Nephron progenitor cell (in vitro differentiated cells): ENCODE measurements at places on chromosomes 4 and X.

GRCh38 chr4:132281733-132282132 is 867.4 kb upstream of the PCDH10 start:
- no peak overlapping the region for H3K4me3 ChIP-seq
- H3K27ac ChIP-seq, result no peak overlapping the region
- H3K36me3 ChIP-seq, result no peaks in the 10 kb centered on the region
- H3K27me3 ChIP-seq, result peaks cover 4% of the 10 kb centered on the region

- H3K4me1 ChIP-seq, result peaks cover 35% of the 10 kb centered on the region
- no peak for DNase-seq
- H3K27me3 ChIP-seq, result no peaks in the 10 kb centered on the region
- no peak overlapping the region for H3K4me3 ChIP-seq
- peak overlapping the region; percentile 69 for H3K27ac ChIP-seq
Observed at GRCh38 chrX:15908603-15909290, 54.1 kb upstream of the AP1S2 start.

GRCh38 chr4:153409924-153410501 is 56.1 kb upstream of the TMEM131L start:
- H3K36me3 ChIP-seq, result peaks cover 53% of the 10 kb centered on the region
- H3K4me1 ChIP-seq, result peaks cover 16% of the 10 kb centered on the region
- no peak overlapping the region for H3K4me3 ChIP-seq
- no peaks in the 10 kb centered on the region for H3K27me3 ChIP-seq

- DNase-seq, result no peak
- no peak overlapping the region for H3K27ac ChIP-seq
- no peak overlapping the region for H3K4me3 ChIP-seq
- peaks cover 3% of the 10 kb centered on the region for H3K36me3 ChIP-seq
- peaks cover 4% of the 10 kb centered on the region for H3K27me3 ChIP-seq
Observed at GRCh38 chrX:16484338-16484737, 165.6 kb upstream of the S100G start.

DNA sequence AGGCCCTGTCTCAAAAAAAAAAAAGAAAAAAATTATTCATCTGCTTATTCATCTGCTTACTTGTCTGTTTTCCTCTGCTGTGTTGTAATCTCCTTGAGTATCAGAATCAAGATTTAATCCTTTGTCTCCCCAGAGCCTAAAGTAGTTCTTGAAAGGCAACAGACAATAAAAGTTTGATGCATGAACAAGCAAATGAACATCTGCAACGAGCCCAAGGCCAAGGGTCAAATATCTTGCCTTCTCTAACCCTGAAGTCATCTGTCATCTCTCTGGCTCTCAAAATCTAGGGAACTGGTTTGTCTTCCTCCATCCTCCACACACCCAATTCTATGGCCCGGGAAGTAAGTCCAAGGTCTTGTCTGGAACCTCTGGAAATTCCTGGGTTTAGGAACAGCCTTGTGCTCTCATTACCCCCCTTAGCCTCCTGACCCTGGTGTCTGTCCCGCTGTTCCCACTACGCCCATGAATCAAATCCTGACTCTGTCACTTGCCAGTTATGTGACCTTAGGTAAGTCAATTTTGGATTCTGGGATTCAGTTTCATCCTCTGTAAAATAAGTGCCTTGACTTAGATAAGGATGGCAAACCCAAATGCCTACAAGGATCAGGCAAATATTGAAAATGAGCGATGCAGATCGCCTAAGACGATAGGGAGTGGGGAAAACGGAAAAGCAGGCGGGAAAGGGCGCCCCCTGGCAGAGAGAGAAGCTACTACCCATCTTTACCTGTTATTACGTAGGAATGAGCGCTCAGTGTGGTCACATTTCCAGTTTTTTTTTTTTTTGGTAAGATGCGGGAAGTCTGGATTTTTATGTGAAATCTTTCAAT is 102.7 kb upstream of the DHX15 start:
- H3K36me3 ChIP-seq, result no peaks in the 10 kb centered on the region
- H3K27ac ChIP-seq, result no peak overlapping the region
- no peak overlapping the region for H3K4me3 ChIP-seq
- peak; percentile 55 for DNase-seq
- peaks cover 13% of the 10 kb centered on the region for H3K27me3 ChIP-seq

- no peak overlapping the region for H3K4me3 ChIP-seq
- no peaks in the 10 kb centered on the region for H3K36me3 ChIP-seq
- no peak overlapping the region for H3K27ac ChIP-seq
- DNase-seq, result no peak
Observed at GRCh38 chr4:75841641-75842520, 60.4 kb downstream of the PPEF2 start.

- peaks cover 50% of the 10 kb centered on the region for H3K4me1 ChIP-seq
- DNase-seq, result no peak
- H3K4me3 ChIP-seq, result no peak overlapping the region
- no peaks in the 10 kb centered on the region for H3K36me3 ChIP-seq
- H3K27ac ChIP-seq, result peak overlapping the region; percentile 38
Observed at GRCh38 chrX:19666950-19667349, 151.6 kb upstream of the MAP3K15 start.

DNA sequence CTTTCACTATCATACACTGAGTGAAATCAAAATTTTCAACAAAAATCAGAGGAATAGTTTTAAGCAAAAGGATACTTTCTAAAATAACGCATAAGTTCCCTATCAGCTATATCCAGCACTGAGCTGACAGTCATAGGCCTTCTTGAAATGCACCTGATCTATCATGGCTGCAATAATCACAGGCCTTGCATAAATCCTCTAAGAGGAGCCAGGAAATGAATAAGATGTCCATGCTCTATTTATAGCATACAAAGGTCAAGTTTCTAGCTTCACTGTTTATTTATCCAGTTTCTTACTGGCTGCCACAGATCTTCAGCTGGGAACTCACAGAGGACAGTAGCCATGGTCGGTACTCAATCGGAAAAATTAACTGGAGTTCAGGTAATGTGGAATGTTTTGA is 235.9 kb upstream of the DMD start:
- no peaks in the 10 kb centered on the region for H3K27me3 ChIP-seq
- no peaks in the 10 kb centered on the region for H3K36me3 ChIP-seq
- H3K4me1 ChIP-seq, result no peaks in the 10 kb centered on the region
- H3K4me3 ChIP-seq, result no peak overlapping the region
- no peak overlapping the region for H3K27ac ChIP-seq
- no peak for DNase-seq

- no peaks in the 10 kb centered on the region for H3K36me3 ChIP-seq
- no peak overlapping the region for H3K27ac ChIP-seq
Observed at GRCh38 chrX:151391722-151392121, 5.3 kb upstream of the VMA21 start.

DNA sequence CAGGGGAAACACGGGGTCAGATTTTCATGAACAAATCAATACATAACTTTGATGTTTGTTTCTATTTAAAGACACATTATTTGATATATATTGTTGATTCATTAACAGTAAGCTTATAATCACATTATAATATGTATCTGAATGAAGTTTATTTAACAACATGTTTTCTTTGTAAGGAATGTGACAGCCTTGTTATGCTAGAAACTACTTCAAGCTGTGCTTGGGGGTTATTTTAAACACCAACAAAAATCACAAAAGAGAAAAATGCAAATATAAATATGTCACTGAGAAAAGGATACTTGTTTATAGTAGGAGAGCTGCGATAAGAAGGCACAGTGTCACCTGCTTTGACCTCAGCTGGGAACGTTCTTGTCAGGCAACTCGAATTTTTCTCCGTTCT is 354.6 kb upstream of the AGA start:
- no peaks in the 10 kb centered on the region for H3K27me3 ChIP-seq
- no peaks in the 10 kb centered on the region for H3K36me3 ChIP-seq
- H3K4me3 ChIP-seq, result no peak overlapping the region
- no peak overlapping the region for H3K27ac ChIP-seq

- H3K4me3 ChIP-seq, result no peak overlapping the region
- no peak for DNase-seq
- peaks cover 18% of the 10 kb centered on the region for H3K4me1 ChIP-seq
- H3K27me3 ChIP-seq, result peaks cover 4% of the 10 kb centered on the region
Observed at GRCh38 chr4:53490161-53490956, 100.9 kb downstream of the LNX1 start.

GRCh38 chrX:142251680-142252079 is 46.6 kb upstream of the MAGEC2 start:
- no peaks in the 10 kb centered on the region for H3K4me1 ChIP-seq
- H3K36me3 ChIP-seq, result no peaks in the 10 kb centered on the region
- no peak overlapping the region for H3K4me3 ChIP-seq
- peaks cover 3% of the 10 kb centered on the region for H3K27me3 ChIP-seq

DNA sequence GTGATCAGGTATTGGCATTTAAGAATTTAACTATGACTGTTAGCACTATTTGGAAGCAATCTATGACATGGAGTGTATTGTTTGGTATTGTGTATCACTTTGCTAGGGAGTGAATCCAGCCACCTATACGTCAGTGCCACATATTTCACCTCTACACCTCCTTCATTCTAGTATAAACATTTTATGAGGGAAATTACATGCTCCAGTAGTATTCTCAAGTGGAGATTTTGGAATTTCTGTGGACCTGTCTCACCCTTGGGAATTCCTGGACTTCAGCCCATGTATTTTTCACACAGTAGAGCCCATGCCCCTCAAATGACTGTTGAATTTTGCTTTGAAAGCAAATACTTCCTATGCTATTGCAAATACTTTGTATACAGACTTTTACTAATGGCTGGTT is 11.3 kb downstream of the BST1 start:
- H3K27ac ChIP-seq, result no peak overlapping the region
- peaks cover 17% of the 10 kb centered on the region for H3K4me1 ChIP-seq
- H3K36me3 ChIP-seq, result no peaks in the 10 kb centered on the region
- H3K4me3 ChIP-seq, result no peak overlapping the region

GRCh38 chrX:11352296-11352741 is 59.1 kb downstream of the AMELX start:
- no peaks in the 10 kb centered on the region for H3K27me3 ChIP-seq
- no peak overlapping the region for H3K27ac ChIP-seq
- DNase-seq, result no peak
- H3K4me3 ChIP-seq, result no peak overlapping the region
- H3K4me1 ChIP-seq, result no peaks in the 10 kb centered on the region

DNA sequence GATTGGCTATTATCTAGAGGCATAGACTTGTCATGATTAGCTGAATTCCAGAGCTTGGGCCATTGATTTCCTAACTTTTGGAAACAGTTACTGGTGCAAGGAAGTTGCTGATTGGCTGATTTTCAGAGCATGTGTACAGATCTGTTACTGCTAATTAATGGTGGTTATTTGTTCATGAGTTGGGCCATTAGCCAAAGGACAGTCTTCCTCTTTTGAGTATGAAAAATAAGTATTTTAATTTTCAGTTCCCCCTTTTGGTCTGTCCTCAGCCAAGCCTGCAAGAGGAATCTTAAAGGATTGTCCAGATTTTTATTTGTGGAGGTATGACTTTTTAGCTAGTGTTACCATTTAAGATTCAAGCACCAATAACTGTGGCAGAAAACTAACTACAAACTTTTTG is 7.0 kb upstream of the DSPP start:
- no peak for DNase-seq
- H3K4me1 ChIP-seq, result no peaks in the 10 kb centered on the region
- no peaks in the 10 kb centered on the region for H3K27me3 ChIP-seq
- no peak overlapping the region for H3K4me3 ChIP-seq

DNA sequence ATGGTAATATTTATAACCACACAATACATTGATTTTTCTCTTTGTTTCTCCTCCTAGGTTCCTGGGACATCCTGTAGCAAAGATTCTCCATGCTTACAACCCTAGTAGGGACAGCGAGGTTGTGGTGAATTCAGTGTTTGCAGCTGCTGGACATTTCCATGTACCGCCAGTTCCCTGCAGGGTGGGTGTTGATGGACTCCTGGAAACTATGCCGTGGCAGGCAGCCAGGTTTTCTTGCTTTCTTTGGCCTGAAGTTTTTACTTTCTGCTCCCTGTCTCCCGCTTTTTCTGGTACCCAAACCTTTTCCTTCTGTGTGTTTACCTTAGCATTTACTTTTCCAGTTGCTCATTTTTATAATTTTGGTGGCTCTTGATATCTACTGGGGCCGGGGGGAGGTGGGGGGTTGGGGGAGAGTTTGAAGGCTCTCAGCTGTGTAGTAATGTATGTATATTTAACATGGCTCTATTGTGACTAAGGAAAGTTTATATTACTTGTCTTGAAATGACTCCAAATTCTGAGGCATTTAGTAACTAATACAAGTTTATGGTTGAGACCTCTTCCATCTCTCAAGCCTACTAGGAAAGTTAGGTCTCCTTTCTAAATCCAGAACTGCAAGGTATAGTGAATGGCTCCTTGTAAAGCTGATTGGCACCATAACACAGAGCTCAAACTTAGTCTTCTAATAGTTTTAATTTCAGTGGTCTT is 89.7 kb downstream of the TMEM131L start:
- H3K27ac ChIP-seq, result no peak overlapping the region
- H3K4me3 ChIP-seq, result no peak overlapping the region
- H3K27me3 ChIP-seq, result no peaks in the 10 kb centered on the region

GRCh38 chrX:30144971-30145731 is 70.2 kb upstream of the MAGEB2 start:
- no peaks in the 10 kb centered on the region for H3K36me3 ChIP-seq
- H3K27ac ChIP-seq, result no peak overlapping the region

GRCh38 chrX:130974323-130974722 is 71.3 kb upstream of the ENOX2 start:
- H3K4me3 ChIP-seq, result no peak overlapping the region
- H3K27ac ChIP-seq, result no peak overlapping the region
- DNase-seq, result no peak
- H3K36me3 ChIP-seq, result no peaks in the 10 kb centered on the region
- H3K4me1 ChIP-seq, result no peaks in the 10 kb centered on the region

DNA sequence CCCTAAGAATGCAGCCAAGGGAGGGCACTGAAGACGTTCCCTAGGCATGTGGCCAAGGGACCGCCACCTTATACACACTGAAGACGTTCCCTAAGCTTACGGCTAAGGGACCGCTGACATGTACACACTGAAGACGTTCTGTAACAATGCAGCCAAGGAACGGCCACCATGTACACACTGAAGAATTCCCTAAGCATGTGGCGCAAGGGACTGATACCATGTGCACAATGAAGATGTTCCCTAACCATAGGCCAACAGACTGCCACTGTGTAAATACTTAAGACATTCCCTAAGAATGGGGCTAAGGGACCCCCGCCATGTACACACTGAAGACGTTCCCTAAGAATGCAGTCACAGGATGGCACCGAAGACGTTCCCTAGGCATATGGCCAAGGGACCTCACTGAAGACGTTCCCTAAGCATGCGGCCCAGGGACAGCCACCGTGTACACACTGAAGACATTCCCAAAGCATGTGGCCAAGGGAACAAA is 36.1 kb downstream of the DHRSX start:
- H3K36me3 ChIP-seq, result peaks cover 23% of the 10 kb centered on the region
- peaks cover 3% of the 10 kb centered on the region for H3K27me3 ChIP-seq
- no peak overlapping the region for H3K4me3 ChIP-seq
- no peak for DNase-seq
- peaks cover 27% of the 10 kb centered on the region for H3K4me1 ChIP-seq
